H4 (cell line): ENCODE measurements at places on chromosomes 1 and 21. TPM values are rescaled to one million over a fixed set of nuclear protein-coding genes. Genes with fewer than 3 reads are reported as not detected.

MYBPHL gene
- not detected in 2 replicates for total RNA-seq

DNA sequence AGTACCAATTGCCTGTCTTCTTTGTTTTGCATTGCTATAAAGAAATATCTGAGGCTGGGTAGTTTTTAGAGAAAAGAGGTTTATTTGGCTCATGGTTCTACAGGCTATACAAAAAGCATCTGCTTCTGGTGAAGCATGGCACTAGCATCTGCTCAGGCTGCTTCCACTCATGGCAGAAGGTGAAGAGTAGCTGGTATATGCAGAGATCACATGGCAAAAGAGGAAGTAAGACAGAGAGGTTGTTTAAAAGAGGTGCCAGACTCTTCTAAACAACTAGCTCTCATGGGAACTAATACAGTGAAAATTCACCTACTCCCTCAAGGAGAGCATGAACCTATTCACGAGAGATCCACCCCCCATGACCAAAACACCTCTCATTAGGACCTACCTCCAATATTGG is 56.7 kb upstream of the GUCA2B start:
- DNase-seq = no peak

DNA sequence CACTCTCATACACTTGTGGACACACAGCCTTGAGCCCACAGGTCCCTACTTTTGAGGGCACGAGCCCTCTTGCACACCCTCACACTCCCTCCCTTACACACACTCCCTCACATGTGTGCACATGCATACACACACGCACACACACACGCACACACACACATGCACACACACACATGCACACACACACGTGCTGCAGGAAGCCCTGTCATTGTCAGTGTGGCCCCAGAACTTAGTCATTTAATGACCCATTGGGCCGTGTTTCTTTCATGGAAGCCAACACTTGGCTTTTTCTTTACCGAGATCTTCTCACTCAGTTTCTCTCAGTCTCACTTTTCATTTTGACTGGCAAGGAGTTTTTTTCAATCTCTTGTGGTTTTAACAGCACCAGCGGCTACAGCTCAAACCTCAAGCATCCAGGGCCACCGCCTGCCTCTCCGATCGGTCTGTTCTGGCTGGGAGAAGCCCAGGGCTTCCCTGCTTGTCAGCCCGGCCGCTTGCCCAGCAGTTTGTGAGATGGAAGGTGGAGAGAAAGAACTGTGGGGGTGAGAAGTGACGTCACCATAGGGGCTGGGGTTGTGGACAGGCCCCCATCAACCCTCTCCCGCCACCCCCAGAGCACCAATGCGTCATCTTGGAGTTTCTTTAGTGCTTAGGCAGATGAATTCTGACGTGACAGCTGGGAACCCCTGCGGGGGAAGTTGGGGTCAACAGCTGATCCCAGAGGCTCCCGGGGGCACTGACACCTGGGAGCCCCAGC is 15.8 kb upstream of the TNFRSF8 start:
- no peak for DNase-seq

- peak; percentile 54 for DNase-seq
These were observed 33.5 kb upstream of the RGS4 start for GRCh38 chr1:163035446-163036249.

CLIC4 gene
- 172 and 217 TPM in 2 replicates for total RNA-seq

DNA sequence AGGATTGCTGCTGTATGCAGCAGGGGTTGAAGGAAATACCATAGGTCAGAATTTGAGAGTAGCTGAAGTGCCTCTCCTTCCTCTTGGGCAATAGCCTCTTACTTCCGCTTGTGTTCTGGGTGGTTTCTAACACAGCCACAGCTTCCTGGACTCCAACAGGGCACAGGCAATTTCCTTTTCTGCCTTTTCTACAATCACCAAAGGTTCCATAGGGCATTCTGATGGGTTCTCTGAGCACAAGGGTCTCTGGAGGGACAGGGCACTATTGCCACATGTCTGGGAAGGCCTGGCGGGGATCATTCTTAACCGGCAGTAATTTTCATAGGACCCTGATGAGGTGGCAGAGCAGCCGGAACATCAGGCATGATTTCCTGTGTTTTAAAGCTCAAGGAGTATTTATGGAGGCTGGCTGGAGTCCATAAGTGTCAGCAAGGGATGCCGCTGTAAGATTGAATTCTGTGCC is 5.5 kb upstream of the AGTRAP start:
- DNase-seq = peak; percentile 44

DNA sequence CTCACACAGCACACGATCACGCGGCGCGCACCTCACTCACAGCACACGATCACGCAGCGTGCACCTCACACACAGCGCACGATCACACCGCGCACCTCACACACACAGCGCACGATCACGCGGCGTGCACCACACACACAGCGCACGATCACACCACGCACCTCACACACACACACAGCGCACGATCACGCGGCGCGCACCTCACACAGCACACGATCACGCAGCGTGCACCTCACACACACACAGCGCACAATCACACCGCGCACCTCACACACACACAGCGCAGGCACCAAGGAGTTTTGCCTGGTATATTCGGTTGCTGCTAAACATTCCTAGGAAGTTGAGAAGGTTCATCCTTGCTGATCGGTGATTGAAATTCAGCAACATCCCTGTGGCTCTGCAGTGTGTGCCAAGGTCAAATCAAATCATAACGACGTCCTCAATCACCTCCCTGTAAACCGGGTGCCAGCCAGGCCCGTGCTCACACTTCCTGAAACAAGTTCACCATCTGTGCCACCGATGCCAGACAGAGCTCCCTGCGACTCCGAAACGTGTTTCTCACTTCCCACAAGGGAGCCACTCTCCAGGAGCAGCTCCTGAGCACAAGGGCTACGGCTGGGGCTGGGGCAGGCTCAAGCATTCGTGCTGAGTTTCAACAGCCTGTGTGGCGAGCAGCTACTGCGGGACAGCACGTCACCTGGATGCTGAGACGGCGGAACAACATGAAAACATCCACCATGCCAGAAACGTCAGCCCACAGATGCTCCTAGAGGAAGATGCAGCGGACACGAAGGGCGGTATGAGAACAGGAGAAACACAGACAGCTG is 30.2 kb downstream of the WDR4 start:
- DNase-seq = no peak

- no peak for DNase-seq
These were observed 30.1 kb upstream of the PCBP3 start for GRCh38 chr21:45613396-45613795.

DNA sequence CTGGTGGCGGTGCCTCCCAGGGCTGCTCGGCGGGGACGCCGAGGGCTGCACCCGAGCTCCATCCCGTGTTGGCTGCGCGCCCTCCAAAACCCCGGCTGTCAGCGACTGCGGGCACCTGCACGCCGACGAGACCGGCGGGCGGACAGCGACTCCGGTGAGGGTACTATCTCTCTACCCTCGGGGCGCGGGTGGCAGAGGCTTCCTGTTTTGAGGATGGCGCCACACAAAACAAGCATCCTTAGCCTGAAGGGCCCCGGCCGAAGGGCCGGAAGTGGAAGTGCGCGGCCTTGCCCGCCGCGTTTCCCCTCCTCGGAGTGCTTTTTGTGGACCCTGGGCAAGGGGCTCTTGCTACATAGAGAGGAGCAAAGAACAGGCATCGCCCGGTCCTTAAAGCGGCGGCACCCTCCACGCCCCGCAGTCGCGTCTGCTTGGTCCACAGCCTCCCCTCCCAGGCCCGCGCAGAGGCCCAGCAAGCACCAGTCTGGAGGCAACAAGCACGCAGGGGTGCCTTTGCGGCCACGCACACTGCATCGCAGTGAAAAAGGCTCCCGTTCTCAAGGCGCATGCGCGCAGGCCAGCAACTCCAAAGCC is 561 bp upstream of the COQ8A start:
- DNase-seq = peak; percentile 37

SLAMF9 gene
- 2.2 TPM in 1 of 2 replicates, not detected in the other for total RNA-seq

KLHDC7A gene
- total RNA-seq = 0.14 and 0.58 TPM in 2 replicates

- no peak for DNase-seq
These were observed 255.9 kb upstream of the SNX7 start for GRCh38 chr1:98405581-98406074.

ID3 gene
- 543 and 586 TPM in 2 replicates for total RNA-seq

GRCh38 chr1:201761178-201761577 is 67.8 kb upstream of the IPO9 start:
- DNase-seq = no peak

DNA sequence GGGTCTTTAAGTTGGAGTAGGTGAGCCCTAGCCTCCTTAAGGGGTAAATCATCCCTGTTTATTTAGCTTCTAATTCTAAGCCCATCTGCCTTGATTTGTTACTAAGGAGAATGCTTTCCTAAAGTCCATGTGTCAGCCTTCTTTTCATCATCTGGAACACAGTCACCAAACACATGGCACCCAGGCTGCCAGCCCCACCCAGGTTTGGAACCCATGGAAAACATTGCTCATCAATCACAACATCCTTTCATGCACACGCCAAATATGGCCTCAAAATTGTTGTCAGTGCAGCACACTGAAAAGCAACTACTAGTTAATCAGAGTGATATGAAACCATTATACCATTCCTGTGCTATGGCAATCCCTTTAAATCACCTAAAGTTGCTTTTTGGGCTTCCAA is 386.7 kb upstream of the ESRRG start:
- no peak for DNase-seq

GRCh38 chr1:170536924-170537551 is 5.1 kb downstream of the GORAB start:
- no peak for DNase-seq
